Activated CD8-positive, alpha-beta memory T cell treated with anti-CD3 and anti-CD28 coated beads for 1 hour (primary cell): ENCODE measurements at places on chromosomes 4 and X.

GRCh38 chr4:110247591-110247990, 49.2 kb upstream of the ELOVL6 start:
- no peak for DNase-seq

DNA sequence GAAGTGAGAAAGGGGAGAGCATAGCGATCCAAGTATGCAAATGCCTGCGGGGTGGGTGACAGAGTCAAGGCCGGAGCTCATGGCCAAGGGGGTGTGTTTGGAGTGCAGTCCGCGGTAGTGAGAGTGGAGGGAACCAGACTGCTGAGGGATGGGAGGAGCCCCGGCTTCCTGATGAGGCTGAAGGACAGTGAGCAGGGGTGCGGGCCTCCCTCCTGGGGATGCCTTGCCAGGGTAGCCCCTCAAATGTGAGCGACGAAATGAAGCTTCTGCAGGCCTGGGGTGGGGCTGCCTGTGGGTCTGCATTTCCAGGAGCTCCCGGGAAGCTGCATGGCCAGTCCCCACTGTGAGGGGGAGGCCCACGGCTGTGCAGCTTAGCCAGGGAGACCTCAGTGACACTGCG, 45.0 kb downstream of the PSAPL1 start:
- no peak for DNase-seq

DNA sequence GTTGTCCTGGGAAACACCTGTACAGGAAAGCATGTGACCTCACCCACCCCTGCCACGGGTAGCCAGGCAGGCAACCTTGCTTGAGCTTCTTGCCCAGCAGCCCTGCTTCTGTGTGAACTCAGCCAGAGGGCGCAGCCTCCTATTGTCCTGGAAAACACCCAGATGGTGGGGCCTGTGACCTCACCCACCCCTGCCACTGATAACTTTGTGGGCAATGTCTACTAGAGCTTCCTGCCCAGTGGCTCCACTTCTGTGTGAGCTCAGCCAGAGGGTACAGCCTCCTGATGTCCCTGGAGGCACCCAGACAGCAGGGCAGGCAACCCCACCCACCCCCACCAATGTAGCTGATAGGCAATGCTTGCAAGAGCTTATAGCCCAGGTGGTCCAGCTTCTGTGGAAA, 146.3 kb downstream of the DTHD1 start:
- DNase-seq, result no peak

DNA sequence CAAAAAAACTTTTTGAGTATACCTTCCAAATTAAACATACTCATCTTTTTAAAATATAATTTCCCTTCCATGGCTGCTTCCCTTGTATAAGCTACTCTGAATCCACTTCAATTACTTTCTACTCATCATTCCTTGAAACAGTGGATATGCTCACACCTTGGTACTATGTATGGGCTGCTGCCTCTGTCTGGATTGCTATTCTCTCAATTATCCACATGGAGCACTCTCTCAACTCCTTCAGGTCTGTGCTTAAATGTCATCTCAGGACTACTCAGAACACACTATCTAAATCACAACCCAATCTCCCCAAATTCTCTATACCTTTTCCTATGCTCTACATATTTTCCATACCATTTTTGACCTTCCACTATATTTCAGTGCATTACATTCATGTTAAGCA, 898.9 kb upstream of the EPHA5 start:
- no peak for DNase-seq

GRCh38 chr4:54234497-54235205, 5.6 kb downstream of the PDGFRA start:
- no peak for DNase-seq

DNA sequence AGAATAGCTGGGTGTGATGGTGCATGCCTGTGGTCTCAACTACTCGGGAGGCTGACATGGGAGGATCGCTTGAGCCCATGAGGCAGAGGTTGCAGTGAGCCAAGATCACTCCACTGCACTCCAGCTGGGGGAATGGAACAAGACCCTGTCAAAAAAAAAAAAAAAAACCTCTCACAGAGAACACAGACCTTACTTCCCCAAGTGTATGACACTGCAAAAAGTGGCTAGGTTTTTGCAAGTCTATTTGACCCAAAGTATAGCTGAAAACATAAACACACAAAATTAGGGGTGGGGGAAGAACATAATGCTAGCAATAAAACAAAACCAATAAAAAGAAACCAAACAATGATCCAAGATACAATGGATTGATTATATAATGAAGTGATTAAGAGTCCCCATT, 6.7 kb downstream of the LAMP2 start:
- no peak for DNase-seq

- DNase-seq, result no peak
Observed at GRCh38 chr4:178612733-178613132, 1170.5 kb upstream of the AGA start.

DNA sequence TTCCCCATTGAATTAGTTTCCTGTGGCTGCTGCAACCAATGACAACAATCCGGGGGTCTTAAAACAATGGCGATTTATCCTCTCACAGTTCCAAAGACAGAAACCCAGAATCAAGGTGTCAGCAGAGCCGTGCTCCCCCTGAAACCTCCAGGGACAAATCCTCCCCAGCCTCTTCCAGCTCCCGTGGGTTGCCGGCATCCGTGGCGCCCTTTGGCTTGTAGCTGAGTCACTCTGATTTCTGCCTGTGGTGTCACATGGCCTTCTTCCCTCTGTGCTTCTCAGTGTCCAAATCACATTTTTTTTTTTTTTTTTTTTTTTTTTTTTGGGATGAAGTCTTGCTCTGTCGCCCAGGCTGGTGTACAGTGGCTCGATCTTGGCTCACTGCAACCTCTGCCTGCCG, 64.5 kb upstream of the STX18 start:
- DNase-seq, result no peak

DNA sequence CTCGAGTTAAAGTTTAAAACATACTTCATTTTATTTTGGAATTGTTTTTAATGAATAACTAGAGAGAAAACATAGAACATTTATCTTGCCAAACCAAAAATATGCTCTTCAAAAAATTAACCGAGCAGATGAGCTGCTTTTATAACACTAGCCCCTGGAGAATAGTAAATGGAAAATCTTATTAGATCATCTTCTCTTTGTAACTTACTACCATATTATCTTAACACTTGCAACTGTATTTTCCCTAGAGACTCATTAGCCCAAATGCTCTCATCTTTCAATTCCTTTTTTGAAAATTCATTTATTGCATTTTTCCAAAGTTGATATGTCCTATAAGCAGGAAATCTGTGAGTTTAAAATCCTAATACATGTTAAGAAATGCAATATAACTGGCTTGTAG, 143.3 kb downstream of the CAMK2D start:
- no peak for DNase-seq

DNA sequence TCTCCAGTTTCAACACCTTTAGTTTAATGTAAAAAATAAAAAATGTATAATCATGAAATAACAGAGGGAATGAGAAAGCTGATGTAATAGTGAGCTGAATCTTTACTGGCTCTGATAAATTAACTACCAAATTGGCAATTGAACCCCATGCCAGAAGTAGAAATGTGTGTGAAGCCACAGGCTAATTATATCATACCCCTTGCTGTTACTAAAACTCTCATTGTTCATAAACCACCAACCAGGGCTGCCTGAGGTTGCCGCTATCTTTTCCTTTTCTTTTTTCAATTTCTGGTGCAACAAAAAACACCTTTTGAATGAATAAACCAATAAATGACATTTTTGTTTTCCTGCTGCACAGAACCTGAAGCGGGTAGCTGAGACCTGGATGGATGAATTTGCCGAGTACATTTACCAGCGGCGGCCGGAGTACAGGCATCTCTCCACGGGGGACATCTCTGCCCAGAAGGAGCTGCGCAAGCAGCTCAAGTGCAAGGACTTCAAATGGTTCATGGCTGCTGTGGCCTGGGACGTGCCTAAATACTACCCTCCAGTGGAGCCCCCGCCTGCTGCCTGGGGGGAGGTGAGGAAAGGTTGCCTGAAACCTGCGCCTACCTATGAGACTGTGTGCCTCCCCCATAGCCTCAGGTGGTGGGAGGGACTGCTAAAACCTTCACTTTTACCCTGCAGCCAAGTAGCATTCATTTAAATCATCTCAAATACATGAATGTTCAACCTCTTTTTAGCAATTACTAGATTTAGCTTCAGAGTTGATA, 216.7 kb upstream of the GALNT7 start:
- no peak for DNase-seq

- DNase-seq, result no peak
Observed at GRCh38 chr4:829761-830600, 4.1 kb upstream of the CPLX1 start.

DNA sequence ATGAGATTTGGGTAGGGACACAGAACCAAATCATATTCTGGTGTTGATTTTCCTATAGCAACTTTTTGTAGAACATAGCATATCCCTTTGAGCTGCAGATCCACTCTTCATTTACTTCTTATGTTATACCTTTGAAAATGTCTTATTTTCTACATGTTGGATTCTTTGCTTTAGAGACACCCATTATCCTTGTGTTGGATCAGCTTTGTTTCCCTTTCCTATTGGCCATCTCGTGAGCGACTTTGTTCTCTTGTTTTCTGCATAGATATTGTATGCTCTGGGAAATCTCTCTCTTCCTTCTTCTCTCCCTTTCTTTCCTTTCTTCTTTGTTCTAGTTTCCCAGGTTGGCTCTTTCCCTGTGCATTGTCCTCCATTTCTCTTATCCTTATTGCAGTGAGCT, 59.6 kb downstream of the DRD5 start:
- DNase-seq, result no peak

- DNase-seq, result no peak
Observed at GRCh38 chrX:81208916-81209315, 7.0 kb downstream of the SH3BGRL start.

DNA sequence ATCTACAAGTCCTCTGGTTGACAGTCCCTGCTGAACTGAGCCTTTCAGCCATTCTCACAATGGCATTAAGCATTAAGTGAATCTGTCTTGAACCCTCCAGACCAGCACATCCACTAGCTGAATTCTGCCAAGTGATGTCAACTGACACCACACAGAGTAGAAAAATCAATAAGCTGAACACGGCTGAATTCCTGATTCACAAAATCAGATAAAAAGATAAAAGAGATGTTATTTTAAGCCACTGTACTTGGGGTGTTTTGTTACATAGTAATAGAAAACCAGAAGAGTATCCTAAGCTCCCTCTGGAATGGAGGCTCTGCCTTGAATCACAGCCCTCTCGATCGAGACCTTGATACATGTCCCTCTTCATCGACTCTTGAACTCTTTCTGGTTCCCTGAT, 336.5 kb downstream of the DMD start:
- DNase-seq, result no peak

DNA sequence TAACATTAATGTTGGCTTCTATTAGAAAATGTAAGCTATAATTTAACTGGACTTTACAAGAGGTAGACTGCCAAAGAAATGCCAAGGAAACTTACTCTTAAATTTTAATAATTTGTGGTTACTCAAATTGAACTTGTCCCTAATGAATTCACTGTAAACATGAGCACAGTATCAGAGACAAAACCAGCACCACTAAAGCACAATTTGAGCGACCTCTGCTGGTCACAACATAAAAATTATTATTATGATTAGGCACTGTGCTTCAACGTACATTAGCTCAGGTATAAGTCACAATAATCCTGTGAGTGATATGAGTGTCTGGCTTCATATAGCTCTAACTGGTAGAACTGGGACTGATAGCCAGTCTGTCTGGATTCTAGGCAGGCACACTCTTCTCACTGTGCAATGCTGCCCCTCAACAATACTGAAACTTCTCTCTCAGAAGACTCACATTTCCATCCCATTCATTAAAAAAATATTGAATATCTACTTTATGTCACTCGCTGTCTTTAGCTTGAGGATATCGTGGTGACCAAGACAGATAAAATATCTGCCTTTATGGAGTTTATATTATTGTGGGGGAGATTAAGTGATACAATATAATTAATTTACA, 8.0 kb downstream of the NUDT6 start:
- DNase-seq, result no peak

- no peak for DNase-seq
Observed at GRCh38 chr4:113561092-113561491, 200.4 kb downstream of the CAMK2D start.

DNA sequence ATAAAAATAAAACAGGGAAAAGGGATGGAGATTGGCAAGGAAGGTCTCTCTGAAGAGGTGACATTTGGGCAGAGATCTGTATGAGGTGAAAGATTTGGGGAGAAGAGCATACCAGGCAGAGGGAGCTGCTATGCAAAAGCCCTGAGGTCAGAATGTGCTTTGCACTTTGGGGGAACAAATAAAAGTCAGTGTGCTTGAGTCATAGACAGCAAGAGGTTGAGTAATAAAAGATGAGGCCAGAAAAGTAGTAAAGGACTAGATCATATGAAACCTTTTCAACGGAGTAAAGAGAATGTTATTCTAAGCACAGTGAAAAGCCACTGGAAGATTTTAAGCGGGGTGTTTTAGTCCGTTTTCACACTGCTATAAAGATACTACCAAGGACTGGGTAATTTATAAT, 76.5 kb upstream of the TEX13A start:
- no peak for DNase-seq

DNA sequence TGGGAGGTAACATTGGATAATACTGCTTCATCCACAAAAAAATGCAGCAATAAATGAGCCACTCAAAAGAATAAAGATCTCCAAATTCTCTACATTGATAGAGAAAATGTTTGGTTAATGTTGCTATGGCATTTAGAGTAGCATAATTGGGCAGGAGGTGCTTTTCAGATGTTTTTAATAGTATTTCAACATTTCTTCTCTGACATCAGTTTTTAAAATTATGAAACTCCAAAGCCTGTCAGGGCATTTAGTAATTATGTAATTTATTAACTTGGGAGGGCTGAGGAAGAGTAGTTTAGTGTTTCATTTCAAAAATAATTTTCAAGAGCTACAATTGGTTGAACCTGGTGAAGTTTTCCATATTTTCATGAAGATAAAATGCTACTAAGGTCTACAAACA, 211.3 kb upstream of the INTU start:
- no peak for DNase-seq

GRCh38 chrX:16552546-16552945, 97.4 kb upstream of the S100G start:
- no peak for DNase-seq
